ENCODE measurements at places on chromosomes 2 and 18.

- DNase-seq, result no peak
These were observed 495.8 kb upstream of the ACVR2A start for GRCh38 chr2:147348931-147349555.

DNA sequence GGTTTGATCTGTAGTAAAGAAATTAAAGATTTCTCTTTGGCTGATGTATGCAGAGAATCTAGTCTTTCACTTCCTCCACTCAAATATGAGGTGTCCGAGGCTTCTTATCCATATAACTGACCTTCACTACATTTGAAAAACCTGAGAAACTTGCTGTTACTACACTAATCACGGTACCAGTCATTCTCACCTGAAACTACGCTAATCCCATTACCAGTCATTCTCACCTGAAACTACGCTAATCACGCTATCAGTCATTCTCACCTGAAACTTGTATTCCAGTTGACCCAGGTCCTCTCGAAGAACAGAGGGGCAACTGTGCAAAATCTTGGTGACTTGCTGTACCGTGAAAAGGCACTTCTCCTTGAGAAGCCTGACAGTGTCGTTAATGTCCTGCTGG, 5.1 kb downstream of the MTERF4 start:
- no peak for DNase-seq

- no peak for DNase-seq
These were observed 250.6 kb upstream of the KCNJ3 start for GRCh38 chr2:154447727-154448418.

DNA sequence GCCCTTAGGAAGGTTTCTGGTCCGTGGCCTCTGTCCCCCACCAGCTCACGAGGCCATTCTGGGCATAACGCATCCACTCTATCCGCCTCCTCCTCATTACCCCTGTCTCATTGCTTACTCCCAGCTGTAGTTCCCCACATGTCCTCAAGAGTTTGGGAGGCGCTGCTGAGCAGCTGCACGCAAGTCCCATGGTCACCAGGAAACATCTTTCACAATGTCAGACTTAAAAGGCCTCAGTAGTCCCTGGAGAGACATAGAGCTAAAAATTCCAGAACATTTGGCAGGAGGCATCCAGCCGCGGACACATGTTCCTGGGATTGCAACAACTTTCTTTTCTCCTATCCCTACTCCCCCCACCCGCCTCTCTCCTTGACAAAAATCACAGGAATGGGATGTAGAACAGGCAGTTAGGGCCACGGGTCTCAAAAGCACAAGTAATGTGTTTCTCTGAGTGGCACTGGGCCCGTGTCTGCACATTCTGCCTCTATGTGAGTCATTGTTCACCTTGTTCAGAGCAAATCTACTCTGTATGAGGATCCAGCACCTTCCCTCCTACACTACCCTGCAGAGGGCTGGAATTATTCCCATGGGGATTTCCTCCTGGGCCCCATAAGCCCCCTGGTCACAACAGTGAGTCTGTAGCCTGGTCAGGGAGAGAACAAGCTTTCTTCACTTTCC, 8.1 kb downstream of the LBH start:
- DNase-seq, result no peak

- no peak for DNase-seq
These were observed 40.0 kb downstream of the GKN2 start for GRCh38 chr2:68912732-68913131.

GRCh38 chr2:239826376-239826775, 198.8 kb downstream of the NDUFA10 start:
- no peak for DNase-seq

GRCh38 chr18:48922801-48923730, 27.7 kb downstream of the SMAD7 start:
- DNase-seq, result no peak

GRCh38 chr2:40352041-40352702, 99.7 kb downstream of the SLC8A1 start:
- no peak for DNase-seq

- DNase-seq, result no peak
These were observed 129.3 kb upstream of the HAAO start for GRCh38 chr2:42921721-42922120.

GRCh38 chr2:163121483-163121882, 282.9 kb upstream of the KCNH7 start:
- no peak for DNase-seq

DNA sequence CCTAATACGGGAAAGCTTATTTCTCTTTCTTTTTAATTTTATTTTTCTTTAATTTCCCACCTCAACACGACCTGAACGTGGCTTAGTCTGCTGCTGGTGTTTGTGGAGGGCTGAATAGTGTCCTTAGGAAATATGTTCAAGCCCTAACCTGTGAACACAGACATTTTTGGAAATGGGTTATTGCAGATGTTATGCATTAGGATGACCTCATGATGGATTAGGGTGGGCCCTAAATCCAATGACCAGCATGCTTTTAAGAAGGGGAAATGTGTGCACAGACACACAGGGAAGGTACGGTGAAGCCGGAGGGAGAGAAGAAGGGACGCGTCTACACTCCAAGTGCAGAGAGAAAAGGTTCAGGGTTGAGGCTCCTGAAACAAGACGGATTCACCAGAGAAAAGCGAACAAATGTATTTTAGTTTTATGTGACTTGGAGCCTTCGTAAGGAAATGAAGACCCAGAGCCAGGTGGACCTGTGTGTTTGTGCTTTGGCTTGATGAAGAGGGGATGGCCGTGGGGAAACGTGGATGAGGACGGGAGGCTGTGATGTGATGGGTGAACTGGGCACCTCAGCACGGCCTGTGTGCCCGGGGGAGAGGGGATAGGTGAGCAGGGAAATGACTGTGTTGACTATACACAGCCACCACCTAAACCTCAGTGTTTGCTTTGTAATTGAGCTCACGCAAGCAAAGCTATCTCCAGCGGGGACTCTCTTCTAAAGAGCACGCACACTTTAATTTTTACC, 37.5 kb downstream of the RTP5 start:
- DNase-seq, result no peak

DNA sequence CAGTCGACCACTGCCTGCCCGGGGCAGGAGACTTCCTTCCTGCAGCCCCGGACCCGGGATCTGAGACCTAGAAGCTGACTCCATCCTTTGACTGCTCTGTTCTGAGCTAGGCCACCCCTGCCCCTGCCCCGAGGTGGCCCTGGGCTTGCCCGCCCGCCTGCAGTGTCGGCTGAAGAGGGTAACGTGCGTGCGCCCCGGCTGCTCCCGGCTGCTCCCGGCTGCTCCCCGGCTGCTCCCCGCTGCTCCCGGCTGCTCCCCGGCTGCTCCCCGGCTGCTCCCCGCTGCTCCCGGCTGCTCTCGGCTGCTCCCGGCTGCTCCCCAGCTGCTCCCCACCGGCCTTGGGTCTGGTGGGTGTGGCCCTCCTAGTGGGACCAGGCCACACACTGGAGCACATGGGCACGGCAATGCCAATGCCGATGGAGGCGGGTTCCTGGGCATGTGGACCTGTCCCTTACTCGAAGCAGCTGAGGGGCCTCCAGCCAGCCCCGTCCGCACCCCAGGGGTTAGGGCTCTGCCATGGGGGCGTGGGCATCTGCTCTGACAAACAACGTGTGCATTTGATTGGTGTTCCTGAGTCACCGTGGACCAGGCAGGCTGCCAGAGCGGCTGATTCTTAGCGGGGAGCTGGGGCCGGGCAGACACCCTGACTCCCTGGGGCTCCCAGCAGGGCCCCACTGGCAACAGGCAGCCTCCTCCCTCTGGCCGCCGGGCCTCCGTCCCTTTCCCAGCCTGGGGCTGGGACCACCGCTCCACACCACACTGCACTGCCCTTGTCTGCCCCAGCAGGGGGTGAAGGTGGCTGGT, 2.0 kb upstream of the GAL3ST2 start:
- peak; percentile 70 for DNase-seq

DNA sequence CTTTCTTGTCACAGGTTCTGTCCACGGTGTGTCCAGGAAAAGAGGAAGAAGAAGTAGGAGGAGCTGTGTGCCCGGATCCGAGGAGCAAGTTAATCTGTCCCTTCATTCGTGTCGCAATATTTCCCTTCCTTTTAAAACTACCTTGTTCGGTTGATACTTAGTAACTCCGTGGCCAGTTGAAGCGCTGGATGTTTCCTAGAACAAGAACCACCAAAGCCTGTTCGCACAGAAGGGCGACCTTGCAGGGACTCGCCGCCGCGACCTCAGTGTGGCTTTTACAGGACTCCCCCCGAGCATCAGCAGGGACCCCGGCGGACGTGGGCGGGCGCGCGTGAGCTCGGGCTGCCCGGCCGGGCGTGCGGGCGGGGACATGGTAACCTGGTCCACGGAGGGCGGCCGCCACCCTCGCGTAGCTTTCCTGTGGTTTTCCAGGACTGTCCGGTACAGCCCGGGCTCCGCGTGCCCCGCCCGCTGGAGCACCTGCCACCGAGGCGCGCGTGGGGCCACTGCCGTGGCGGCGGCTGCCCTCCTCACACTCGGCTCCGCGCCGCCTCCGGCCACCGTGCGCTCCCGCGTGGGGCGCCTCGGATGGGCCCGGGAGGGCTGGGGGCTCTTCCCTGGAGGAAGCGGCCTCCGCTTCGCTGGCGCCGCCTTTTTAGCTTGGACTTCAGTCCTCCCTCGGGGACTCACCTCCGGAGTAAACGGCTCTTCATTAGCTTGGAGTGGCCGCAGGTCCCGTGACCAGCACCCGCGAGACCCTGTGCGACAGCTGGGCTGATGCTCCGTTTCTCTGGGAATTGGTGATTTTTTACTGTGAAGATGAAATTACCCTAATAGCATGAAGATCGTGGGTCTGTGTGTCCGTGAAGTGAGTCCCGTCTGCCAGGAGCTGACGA, 9.2 kb upstream of the D2HGDH start:
- peak; percentile 54 for DNase-seq

DNA sequence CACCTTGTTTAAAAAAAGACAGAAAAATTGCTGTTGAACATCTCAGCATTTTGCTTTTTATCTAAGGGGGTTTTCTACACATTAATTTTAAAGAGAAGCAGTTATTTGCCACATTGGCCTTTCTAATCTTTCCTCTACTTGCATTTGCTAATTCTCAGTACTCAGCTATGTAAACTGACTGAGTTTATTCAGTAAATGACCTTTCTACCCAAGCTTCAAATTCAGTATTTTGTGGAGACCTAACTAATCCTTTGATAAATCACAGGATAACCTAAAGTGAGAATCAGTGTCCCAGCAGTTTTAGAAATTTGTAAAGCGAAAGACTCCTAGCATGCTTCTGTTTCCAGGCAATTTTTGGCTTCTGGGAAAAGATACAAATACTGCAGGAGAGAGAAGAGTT, 288.4 kb downstream of the ASXL3 start:
- DNase-seq, result no peak

- no peak for DNase-seq
These were observed 340.3 kb downstream of the CYRIA start for GRCh38 chr2:16325016-16325975.

- no peak for DNase-seq
These were observed 34.5 kb downstream of the RBFA start for GRCh38 chr18:80068571-80069272.

DNA sequence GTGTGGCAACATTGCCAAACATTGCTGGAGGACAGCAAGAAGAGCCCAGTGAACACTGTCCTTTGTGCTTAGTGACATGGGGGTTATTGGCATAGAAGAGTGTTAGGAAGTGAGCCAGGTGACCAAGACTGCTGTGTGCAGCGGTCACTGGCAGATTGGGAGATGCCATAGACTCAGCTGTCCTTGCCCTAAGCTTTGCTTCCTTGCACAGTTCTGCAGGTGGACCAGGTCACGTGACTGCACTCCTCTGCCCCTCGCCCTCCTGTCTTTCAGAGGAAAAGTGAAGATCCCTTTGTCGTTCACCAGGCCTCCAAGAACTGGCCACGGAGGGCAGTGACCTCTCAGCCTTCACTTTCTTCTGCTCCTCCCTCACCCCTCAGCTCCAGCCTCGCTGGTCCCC, 215.6 kb upstream of the SMIM21 start:
- DNase-seq, result no peak

- DNase-seq, result no peak
These were observed 99.7 kb upstream of the ID2 start for GRCh38 chr2:8582191-8582590.

DNA sequence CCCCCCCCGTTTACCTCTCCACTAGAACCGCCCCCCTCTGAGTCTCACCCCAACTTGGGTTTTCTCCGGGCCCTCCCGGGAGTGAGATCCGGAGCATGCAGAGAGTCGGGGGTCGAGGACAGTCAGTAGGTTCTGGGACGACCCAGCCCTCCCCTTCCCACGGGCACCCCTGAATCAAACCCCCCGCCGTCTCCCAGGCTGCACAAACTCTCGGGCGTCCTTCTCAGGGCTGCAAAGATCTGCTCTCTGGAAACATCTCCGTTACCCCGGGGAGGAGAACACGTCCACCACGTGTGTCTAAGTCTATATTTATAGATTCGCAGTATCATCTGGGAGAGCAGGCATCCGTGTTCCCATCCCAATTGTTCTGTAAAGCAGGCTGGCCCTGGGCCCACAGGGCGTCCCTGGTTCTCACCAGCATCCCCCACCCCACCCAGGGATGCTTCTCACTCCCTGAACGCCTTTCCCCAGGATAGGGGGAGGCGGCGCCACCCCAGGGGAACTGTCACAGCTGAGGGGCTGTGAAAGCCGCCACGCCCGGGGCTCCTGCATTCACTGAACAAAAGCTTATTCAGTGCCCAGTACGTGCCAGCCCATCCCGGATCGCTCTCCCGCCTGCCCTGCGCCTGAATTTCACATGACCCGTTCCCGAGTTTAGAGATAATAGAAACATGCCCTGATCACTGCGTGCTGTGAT, 765 bp upstream of the DIPK1C start:
- DNase-seq, result no peak

GRCh38 chr2:216740557-216741222, 45.3 kb upstream of the IGFBP5 start:
- no peak for DNase-seq

GRCh38 chr2:191567206-191567605, 110.7 kb upstream of the NABP1 start:
- no peak for DNase-seq

DNA sequence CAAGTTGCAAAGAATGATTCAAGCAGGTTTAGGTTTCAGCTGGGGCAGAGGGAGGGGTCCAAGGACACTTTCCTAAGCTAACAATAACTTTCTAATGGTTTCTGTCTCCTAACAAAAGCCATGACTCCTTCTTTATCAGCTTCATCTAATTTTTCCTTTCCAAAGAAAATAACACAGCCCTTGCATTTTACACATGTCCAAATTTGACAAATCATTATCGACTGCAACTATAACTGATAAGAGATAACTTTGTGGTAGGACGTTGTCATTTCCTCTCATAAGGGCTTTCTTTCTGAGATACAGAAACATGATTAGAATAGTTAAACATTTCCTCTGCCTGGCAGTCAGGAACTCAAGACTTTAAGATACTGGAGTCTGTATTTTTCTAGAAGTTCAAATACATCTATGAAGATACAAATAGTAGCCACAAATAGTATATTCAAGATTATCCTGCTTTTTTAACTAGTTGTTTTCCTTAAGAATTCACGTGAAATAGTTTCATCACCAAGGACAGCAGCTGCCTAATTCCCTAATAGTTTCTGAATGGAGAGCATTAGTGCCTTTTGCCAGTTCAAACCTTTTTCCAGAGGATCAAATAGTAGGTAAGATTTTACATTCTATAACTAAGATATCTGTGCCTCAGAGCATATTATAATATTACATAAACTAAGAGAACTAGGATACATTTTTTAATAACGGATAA, 263.2 kb downstream of the EXOC6B start:
- no peak for DNase-seq

- no peak for DNase-seq
These were observed 138.3 kb downstream of the PXDN start for GRCh38 chr2:1606046-1606400.

- no peak for DNase-seq
These were observed 34.0 kb downstream of the NAPG start for GRCh38 chr18:10559553-10560451.
